ENCODE measurements at places on chromosomes 13 and 19.

DNA sequence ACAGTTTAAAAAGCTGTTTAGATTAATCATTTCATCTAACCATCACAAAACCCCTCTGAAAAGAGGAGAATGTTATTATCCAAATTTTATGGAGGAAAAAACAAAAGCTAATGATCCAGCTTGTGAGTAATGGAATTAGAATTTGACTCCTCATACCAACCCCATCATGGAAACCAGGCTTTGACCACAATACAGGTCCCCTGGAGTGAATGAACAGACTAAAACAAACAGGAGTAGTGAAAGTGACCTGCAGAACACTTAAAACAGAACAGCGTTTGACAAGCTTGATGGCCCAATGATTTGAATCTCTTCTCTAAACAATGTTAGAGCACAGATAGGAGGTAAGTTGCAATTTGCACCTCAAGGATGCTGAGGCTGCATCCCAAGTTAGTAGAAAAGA, 230.0 kb downstream of the DCT start:
- no peak for DNase-seq

- DNase-seq, result peak; percentile 75
Measured at GRCh38 chr13:41960637-41961465, at the start of gene VWA8. VWA8 (minus strand) TSS chr13:41961109; CDS start chr13:41961015, 94 bp downstream.

GRCh38 chr13:33785384-33785783, 32.6 kb upstream of the RFC3 start:
- DNase-seq, result no peak

- DNase-seq, result no peak
Measured at GRCh38 chr13:52447354-52447753, 3.1 kb downstream of the VPS36 start.

GRCh38 chr13:110826861-110827672, 87.8 kb downstream of the ANKRD10 start:
- no peak for DNase-seq

Data from stimulated activated CD4-positive, alpha-beta T cell treated with anti-CD3 and anti-CD28 coated beads, TNF-alpha, amount 100 ng/mL, for 4 hours (primary cell).